ENCODE measurements at places on chromosomes 7 and 10.

GRCh38 chr10:102406815-102407214, 11.3 kb downstream of the NFKB2 start:
- no peak for DNase-seq

GRCh38 chr7:73707045-73707631, 12.3 kb downstream of the STX1A start:
- DNase-seq = no peak

- no peak for DNase-seq
Observed at GRCh38 chr10:90226517-90226916, 525.1 kb downstream of the KIF20B start.

- no peak for DNase-seq
Observed at GRCh38 chr7:112509402-112509801, 28.6 kb downstream of the LSMEM1 start.

GRCh38 chr10:107994621-107995270, 830.2 kb upstream of the SORCS1 start:
- DNase-seq = no peak

- DNase-seq = no peak
Observed at GRCh38 chr7:155217634-155218033, 80.0 kb upstream of the INSIG1 start.

DNA sequence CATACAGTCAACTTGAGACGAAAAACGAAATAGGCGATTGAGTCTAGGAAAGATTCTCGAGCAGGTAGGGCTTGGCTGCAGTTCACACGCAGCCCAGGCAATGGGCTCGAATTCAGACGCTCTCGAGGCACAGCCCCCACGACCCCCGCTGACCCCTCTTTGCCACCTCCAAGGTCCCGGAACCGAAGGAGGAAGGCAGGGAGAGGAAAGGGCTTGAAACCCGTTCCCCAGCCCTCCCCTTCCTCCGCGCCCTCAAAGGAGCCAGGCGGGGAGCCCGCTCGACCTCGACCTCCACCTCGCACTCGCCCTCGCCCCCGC, 441 bp downstream of the CCDC186 start:
- no peak for DNase-seq

- no peak for DNase-seq
Observed at GRCh38 chr10:128843972-128844371, 623.1 kb upstream of the MGMT start.

- no peak for DNase-seq
Observed at GRCh38 chr10:68792115-68792514, 35.2 kb upstream of the STOX1 start.

GRCh38 chr10:128927497-128928161, 539.4 kb upstream of the MGMT start:
- no peak for DNase-seq

DNA sequence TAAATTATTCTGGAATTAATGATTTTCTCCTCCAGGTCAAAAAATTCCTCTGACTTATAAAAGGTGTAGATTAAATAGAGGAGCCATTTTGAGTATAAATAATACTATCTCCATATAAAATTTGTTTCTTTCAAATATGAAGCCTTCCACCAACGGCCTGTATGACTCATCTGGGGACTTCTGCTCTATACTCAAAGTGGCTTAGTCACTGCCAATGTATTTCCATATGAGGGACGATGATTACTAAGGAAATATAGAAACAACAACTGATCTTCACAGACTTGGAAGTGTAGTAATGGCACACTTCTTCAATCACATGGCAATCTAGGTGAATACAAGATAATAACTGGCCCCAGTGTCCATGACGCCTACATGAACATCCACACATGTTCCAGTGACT, 335.6 kb upstream of the HGF start:
- no peak for DNase-seq

DNA sequence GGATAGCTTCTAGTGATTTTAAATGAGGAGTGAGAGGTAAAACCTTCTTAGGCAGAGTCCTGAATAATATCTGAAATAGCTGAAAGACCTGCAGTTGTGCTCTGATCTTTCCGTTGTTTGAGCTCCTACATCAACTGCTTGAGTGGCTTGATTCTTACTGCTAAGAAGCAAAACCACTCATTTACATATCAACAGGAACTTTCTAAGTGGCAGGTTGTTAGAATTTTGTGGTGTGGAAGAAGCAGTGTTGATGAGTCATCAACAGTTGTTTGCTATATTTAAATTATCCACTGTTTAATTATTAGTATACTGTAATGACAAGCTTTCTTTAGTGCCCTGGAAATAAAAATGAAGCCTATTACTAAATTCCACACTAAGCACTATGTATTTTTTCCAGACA, 689.5 kb downstream of the DNAJB9 start:
- no peak for DNase-seq

DNA sequence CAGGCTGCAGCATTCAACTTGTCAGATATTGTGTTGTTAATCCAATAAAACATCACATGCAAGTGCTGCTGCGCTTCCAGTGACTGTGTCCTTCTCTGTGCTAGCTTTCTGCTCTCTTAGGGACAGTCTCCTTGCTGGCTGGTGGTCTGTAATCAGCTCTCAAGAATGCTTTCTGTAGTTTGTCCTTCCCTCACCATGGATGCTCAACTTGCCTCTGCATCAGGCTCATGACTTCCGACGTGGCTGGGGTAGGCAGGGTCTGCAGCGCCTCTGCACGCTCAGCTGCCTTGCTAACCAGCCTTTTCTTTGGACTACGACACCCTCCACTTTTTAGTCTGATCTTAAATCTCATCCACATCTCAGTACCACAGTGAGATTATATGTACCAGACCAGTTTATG, 58.3 kb downstream of the MMRN2 start:
- DNase-seq = no peak

DNA sequence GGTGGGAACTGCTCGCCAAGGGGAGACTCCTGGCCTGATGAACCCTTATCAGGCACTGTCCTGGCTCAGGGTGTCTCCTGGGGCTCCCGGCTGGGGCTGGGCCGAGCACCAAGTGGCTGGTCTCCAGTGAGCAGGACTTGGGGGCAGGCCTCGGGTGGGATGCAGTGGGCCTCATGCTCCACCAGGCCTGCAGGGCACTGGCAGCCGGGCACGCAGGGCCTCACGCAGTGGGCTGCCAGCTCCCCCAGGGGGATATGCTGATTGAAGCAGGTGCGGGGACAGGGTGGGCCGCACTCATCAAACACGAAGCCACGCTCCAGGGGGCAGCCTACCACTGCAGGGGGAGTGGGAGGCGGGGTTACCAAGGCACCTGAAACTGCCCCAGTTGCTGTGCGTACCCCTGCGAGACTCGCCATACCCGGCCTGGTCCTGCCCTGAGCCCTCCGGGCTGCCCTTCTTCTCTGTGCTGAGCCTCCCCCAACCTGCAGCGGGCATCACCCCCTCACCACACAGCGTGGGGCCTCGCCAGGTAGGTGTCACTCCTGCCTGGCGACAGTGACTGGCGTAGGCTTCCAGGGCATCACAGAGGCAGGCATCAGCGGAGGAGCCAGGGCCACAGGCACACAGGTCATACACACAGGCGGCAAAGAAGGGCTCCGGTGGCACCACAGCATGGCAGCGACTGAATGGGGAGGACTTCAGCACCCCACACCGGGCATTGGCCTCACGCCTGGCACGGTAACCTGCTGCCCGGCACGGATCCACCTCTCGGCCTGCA, 14.5 kb downstream of the ATP6V1F start:
- no peak for DNase-seq

DNA sequence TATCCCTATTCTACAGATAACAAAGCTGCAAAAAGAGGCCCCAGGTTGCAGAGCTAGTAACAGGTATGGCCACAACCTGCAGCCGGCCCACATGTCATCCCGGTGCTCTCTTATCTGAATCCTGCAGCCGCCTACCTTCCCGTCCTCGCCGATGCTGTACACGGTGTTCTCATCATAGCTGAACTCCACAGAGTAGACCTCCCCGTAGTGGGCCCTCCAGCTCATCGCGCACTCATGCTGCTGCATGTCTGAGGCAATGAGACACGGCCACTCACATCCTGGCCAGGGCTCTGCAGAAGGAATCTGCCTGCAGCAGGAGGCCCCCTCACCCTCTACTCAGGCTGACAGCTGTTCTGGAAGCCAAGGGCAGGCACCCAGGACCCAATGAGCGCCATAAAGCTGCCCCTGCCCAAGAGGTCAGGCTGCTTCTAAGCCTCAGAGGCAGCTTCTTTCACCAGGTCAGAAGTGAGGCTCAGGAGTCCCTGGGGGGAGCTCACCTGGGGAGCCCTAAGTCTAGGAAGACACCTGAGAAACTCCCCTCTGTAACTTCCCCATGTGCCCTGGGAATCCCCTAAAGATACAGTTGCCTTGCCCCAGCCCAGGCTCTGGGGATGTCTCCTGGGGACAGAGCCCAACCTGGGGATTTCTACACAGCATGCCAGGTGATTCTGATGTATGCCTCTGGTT, 17.9 kb upstream of the CYREN start:
- no peak for DNase-seq
